ENCODE measurements at places on chromosomes 12 and 14.

DNA sequence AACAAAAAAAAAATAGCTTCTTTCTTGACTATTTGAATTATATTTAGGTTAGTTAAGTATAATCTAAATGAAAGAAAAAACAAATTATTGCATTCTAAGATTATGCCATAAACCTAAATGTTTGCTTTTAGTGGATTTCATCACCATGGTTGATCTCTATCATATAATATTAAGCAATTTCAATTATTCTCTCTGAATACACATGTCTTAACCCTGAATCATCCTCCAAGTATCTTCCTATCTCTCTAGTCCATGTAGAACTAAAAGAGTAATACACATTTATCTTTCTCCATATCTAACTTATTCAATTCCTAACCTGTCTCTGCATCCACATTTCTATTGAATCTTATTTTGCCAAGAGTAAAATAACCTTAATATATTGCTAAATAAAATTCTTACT lies 59.6 kb downstream of the PPFIA2 start:
- DNase-seq, result no peak

- no peak for DNase-seq
These were observed 84.2 kb downstream of the GCH1 start for GRCh38 chr14:54818201-54819133.

- DNase-seq, result no peak
These were observed 168.2 kb downstream of the SUDS3 start for GRCh38 chr12:118544569-118544968.

- DNase-seq, result peak; percentile 85
These were observed at the start of gene HCFC2 for GRCh38 chr12:104064031-104064841. TSS of gene HCFC2 (plus strand) at chr12:104064531. CDS start at chr12:104064561, 30 bp downstream.

GRCh38 chr12:12624498-12624992 lies 12.9 kb downstream of the CREBL2 start:
- DNase-seq, result peak; percentile 14

DNA sequence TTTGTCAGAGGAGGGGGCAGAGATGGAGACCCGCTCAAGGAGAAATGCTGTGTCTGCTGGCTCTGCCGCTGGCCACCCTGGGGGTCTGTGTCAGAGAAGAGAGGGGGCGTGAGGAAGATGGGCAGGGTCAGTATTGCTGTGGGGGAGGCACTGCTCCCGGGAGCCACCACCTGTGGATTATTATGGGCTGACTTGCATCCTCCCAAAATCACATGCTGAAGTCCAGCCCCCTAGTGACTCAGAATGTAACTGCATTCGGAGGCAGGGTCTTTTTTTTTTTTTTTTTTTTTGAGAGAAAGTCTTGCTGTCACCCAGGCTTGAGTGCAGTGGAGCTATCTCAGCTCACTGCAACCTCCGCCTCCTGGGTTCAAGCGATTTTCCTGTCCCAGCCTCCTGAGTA lies 12.3 kb downstream of the ABCD4 start:
- DNase-seq, result no peak

- DNase-seq, result no peak
These were observed 11.4 kb downstream of the MANSC1 start for GRCh38 chr12:12338527-12339168.

Data from neuronal stem cell (in vitro differentiated cells).